A673 (cell line): ENCODE measurements at places on chromosomes 16 and 17. TPM values are rescaled to one million over a fixed set of nuclear protein-coding genes. Genes with fewer than 3 reads are reported as not detected.

The NXPH3 gene
- total RNA-seq, result 0.21 and 0.46 TPM in 2 replicates

The DOC2A gene
- 3.2 and 5.4 TPM in 2 replicates for total RNA-seq

The TEX19 gene
- 0.39 and 1.2 TPM in 2 replicates for total RNA-seq

The SDR42E1 gene
- total RNA-seq, result not detected in 2 replicates

The GNPTG gene
- total RNA-seq, result 20.9 and 32.7 TPM in 2 replicates

The TVP23C gene
- total RNA-seq, result 7.4 and 8.5 TPM in 2 replicates

The SMCR8 gene
- total RNA-seq, result 22.9 and 23.5 TPM in 2 replicates

The OR3A3 gene
- not detected in 2 replicates for total RNA-seq

The MMP25 gene
- total RNA-seq, result 0.80 and 1.3 TPM in 2 replicates
